Fibroblast of skin of right biceps (primary cell): ENCODE measurements at places on chromosomes 6 and 20.

DNA sequence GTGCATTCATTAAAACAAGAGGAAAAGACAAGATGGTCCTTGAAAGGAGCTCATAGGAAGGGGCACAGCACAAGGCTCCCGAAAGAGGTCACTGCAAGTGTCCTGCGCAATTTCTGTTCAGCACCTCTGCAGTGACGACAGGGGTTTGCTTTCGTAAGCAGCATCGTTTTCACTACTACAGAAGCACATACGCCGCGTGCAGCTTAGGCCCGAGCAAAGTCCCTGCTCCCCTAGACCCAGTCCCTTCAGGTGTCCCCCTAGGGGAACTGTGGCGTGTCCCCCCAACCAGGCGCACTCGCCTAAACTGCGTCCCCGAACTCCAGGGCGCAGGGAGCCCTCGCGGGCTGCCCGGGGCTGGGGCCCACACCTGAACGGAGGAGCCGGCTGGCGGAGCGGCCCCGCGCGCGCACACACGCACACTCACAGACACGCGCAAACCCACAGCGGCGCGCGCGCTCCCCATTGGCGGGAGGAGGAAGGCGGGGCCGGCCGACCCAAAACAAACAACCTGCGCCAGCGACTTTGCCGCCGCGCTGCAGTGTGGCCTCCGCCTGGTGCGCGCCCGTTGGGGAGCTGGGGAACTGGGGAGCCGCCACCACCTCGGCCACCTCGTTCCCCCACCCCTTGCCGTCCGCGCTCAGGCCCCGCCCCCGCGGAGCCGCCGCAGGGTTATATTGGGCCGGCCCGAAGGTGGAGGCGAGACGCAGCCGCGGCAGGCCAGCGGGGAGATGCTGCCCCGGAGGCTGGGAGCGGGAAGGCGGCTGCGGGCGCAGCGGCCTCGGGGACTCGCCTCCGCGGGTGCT lies at the start of gene FOXQ1:
TSS of gene FOXQ1 (plus strand) at position 699 of the 803 bp plus-strand sequence. CDS start 607 bp downstream, outside the sequence.
- peak; percentile 26 for DNase-seq

GRCh38 chr20:3705970-3706739 lies 6.2 kb downstream of the SIGLEC1 start:
- no peak for DNase-seq

- DNase-seq: peak; percentile 58
These were observed 91.1 kb downstream of the TXNDC5 start for GRCh38 chr6:7819431-7820015.

DNA sequence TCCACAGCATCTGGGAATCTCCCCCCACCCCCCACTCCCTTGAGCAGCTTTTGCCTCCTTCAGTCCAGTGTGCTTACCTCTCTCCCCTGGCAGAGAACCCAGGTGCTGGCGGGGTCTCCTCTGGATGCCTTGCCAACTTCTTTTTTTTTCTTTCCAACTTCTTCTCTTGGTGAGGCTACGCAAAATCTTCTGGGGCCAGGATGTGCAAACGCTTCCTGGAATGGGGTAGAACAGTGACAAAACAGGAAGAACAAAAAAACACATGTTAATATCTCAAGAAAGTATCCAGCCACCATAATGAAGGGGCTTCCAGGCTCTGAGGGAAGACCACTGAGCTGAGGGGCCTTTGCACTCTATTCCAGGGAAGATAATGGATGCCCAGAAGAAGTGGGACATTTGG lies 53.9 kb upstream of the DDR1 start:
- no peak for DNase-seq

- peak; percentile 34 for DNase-seq
These were observed 110.5 kb downstream of the ANKRD60 start for GRCh38 chr20:58117944-58118343.

GRCh38 chr6:3843379-3844096 lies 5.6 kb upstream of the FAM50B start:
- DNase-seq: peak; percentile 30

DNA sequence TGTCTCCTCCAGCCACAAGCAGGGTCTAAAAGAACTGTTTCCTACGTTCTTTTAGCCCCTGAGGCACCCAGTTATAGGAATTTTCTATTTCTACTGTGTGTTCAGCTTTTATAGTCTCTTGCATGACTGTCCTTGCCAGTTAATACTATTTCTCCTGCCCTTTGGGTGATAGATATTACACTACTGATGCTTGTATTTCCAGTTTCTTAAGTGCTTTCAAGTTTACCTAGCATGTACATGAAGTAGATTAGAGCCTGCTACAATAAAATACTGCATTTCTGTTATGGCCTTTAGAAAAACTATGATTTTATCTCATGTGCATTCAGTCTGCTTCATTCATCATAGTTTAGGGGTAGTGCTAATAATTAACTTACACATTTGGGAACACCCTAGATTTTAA lies 89.6 kb downstream of the FOXO3 start:
- no peak for DNase-seq

GRCh38 chr20:20549704-20550103 lies 162.7 kb downstream of the RALGAPA2 start:
- DNase-seq: peak; percentile 57

GRCh38 chr6:140872885-140873284 lies 1259.8 kb upstream of the GJE1 start:
- DNase-seq: no peak

DNA sequence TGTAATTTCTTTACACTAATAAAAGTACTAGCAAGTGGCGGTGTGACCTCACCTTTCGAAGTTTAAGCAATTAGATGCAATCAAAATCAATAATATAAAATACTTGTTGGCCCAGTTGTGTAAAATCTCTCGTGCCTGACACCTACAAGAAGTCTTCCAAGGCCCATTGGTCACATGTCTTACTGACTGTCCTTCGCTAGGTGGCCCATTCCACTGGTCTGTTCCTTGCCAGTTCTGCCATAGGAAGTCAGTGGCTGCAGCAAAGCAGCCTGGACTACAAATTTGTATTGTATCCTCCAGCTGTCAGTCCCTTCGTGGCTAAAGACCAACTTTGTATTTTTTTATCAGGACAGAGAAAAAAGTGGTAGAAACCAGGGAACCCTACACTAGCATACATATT lies 61.8 kb downstream of the CYB5R4 start:
- no peak for DNase-seq

- no peak for DNase-seq
These were observed 80.0 kb downstream of the CENPW start for GRCh38 chr6:126419901-126420300.

GRCh38 chr6:144546807-144547206 lies 261.7 kb downstream of the UTRN start:
- DNase-seq: no peak

DNA sequence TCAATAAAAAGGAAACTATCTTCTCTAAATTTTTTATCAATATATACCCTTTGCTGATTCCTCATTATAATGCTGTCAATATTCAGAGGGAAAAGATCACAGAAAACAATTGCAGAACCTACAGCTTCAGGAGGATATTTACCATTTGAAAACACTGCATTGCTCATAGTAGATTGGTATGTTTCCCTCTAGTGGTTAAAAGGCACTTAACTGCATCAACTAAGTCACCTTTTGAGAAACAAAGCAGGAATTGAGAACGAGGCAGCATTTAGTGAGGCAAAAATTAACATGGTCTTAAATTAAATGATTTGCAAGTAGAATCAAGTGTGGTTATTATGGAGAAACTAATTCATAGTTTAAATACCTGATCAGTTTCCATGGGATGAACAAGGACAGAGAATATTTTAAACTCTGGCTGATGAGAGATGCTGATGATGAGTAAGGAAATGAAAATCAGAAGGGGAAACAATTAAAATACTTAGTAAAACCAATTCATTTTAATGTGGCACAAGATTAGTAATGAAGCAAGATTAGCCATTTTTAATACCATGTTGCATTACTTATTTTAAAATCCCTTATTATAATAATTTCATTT lies 642.1 kb downstream of the EPHA7 start:
- peak; percentile 22 for DNase-seq

DNA sequence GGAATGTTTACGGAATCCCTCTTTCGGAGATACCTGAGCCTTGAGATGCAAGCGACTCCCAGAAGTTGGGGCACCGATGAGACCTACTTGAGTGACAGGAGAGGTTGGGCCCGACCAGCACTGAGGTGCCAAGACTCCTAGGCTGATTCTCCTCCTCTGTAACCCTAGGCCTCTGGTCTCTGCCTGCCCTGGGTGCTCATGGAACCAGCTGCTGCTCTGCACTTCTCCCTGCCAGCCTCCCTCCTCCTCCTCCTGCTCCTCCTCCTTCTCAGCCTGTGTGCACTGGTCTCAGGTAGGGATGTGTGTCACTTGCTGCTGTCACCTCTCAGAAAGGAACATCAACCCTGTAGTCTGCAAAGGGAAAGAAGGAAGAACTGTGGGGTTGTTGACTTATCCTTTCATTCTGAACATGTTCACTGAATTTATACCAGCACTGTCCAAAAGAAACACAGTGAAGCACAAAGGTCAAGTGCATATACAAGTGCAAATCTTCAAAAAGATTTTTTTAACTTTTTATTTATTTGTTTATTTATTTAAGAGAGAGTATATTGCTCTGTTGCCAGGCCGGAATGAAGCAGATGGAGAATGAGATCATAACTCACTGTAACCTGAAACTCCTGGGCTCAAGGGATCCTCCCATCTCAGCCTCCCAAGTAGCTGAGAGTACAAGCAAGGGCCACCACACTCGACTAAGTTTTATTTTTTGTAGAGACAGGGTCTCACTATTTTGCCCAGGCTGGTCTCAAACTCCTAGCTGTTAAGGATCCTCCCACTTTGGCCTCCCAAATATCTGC lies 913 bp downstream of the BTN2A2 start:
- DNase-seq: peak; percentile 57

DNA sequence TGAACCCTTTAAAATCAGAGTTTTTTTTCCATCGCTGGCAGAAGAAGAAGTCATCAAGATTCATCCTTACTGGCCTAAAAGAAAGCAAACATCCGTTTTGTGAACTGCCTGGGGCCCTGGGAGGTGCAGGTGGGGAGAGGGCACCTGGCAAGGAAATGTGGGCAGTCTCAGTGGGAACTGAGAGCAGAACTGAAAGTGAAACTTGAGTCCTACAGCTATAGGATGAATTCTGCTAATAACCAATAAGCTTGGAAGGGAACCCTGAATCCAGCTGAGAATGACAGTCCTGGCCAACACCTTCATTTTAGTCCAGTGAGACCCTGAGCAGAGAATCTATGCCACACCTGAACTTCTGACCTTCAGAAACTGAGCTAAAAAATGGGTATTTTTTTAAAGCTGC lies 130.1 kb upstream of the ASCC3 start:
- no peak for DNase-seq

GRCh38 chr6:165843568-165844113 lies 180.6 kb upstream of the PDE10A start:
- no peak for DNase-seq

- DNase-seq: peak; percentile 55
These were observed 8.1 kb downstream of the PTPN1 start for GRCh38 chr20:50518270-50518721.

DNA sequence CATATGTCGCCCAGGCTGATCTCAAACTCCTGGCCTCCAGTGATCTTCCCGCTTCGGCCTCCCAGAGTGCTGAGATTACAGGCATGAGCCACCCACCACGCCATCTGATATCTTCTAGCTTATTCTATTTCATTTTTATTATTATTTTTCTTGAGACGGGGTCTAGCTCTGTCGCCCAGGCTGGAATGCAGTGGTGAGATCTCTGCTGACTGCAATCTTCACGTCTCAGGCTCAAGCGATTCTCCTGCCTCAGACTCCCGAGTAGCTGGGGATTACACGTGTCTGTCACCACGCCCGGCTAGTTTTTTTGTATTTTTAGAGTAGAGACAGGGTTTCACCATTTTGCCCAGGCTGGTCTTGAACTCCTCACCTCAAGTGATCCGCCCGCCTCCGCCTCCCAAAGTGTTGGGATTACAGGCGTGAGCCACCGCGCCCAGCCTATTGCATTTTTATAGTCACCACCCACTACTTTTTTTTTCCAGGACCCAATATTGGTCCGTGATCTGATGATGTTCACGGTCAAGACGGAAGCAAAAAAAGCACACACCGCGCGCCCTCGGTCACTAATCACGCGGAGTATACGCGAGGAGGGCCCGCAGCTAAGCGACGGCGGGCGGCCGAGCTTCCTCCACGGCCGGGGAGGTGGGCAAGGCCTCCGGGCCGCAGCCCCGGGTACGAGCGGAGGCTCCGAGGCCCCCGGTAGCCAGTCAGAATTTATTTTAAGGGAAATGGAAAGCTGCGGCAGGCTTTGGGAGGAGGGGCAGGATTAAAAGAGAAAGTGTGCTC lies 1.1 kb upstream of the LSM14B start:
- no peak for DNase-seq

DNA sequence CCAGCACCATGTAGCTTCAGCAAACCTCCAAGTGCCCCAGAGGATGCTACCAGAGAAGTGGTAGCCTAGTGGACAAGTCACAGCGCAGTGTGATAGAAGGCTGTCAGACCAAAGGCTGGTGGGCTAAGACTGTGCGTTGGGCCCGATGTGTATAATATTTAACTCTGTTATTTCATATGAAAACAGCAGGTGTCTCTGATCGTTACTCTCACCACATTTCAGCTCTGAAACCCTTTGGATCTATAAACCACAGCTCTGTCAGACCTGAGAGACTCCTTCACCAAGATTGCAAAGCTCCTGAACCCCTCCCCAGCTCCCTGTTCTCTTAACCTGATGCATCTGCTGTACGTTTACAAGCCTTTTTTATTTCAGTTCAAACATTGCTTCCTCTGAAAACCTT lies 43.8 kb downstream of the ISM1 start:
- no peak for DNase-seq

DNA sequence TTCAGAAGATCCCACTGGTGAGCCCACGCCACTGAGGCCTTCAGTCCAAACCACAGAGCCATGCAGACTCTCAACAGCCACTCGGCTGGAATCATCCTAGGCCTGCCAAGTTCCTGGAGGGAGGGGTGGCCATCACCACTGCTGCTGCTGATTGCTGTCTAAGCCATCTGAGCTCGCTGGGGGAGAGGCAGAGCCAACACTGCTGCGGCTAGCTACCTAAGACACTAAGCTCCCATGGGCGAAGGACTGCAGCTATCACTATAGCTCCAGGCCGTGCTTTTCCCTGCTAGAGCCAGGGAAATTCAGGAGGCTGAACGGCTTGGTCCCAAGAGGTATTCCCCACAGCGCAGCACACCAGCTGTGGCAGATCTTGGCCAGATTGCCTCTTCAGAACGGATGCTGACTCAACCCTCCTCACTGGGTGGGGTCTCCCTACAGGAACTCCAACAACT lies 73.6 kb downstream of the TBC1D32 start:
- peak; percentile 57 for DNase-seq

DNA sequence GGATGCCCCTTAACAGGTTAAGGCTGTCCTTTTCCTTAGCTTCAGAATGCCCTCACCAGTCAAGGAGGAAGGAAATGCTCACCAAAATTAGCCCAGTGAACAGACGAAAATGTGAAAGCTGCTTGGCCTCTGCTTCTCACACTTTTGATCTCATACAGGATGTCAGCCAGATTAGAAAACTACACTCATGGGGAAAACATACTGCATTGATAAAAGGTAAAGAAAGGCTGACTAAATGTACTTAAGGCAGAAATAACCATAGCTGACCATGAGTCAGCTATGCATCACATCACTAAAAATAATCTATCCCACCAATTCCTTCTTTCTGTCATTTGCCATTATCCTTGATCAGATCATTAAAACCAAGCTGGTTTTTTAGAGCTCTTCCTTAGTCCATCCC lies 198.4 kb upstream of the TENT5A start:
- DNase-seq: peak; percentile 88
